Cerebellum (tissue), 4 donors: ENCODE measurements at places on chromosomes 7 and 10. TPM values are rescaled to one million over a fixed set of nuclear protein-coding genes. Genes with fewer than 3 reads are reported as not detected.

DNA sequence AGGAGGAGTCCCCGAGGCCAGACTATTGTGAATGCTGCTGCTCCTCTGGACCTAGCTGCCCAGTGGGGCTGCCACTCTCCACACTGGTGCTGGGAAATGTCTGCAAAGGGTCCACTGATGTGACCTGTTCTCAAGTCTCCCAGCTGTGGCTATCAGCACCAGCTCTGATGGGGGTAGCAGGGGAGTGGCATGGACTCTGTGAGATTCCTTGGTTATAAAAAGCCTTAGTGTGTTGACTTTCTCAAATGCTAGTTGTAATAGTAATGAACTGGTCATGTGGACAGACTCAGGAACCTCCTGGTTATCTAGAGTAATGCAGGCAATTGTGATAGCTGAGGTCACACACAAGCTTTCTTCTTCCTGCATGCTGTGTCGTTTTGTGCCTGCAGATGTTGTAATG lies 34.1 kb upstream of the ARMC3 start:
- DNase-seq = no peak

DNA sequence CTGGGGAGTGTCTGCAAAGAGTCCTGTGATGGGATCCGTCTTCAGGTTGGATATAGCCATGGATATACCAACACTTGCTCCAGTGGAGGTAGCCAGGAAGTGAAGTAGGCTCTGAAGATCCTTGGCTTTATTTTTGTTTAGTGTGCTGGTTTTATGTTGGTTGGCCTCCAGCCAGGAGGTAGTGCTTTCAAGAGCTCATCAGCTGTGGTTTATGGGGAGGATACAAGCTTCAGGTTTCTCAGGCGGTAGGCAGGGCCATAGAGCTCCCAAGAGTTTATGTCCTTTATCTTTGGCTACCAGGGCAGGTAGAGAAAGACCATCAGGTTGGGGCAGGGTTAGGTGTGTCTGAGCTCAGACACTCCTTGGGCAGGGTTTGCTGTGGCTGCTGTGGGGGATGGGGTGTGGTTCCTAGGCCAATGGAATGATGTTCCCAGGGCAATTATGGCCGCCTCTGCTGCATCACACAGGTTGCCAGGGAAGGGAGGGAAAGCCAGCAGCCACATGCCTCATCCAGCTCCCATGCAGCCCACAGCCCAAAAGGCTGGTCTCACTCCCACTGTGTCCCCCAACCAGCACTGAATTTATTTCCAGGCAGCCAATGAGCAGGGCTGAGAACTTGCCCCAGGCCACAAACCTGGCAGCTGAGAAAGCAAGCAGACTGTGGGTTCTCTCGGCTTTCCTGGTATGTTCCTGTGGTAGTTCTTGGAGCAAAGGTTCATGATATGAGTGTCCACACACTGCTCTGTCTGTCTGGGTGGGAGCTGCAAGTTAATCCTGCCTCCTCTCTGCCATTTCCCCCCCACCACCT lies 67.0 kb upstream of the PRLHR start:
- no peak for DNase-seq

MKI67 gene
- 13.6 TPM for total RNA-seq

GRCh38 chr7:17184805-17185689 lies 113.4 kb upstream of the AHR start:
- no peak for DNase-seq

GRCh38 chr7:27346531-27347275 lies 104.1 kb downstream of the EVX1 start:
- no peak for DNase-seq
